ENCODE measurements at places on chromosomes 6 and 20.

DNA sequence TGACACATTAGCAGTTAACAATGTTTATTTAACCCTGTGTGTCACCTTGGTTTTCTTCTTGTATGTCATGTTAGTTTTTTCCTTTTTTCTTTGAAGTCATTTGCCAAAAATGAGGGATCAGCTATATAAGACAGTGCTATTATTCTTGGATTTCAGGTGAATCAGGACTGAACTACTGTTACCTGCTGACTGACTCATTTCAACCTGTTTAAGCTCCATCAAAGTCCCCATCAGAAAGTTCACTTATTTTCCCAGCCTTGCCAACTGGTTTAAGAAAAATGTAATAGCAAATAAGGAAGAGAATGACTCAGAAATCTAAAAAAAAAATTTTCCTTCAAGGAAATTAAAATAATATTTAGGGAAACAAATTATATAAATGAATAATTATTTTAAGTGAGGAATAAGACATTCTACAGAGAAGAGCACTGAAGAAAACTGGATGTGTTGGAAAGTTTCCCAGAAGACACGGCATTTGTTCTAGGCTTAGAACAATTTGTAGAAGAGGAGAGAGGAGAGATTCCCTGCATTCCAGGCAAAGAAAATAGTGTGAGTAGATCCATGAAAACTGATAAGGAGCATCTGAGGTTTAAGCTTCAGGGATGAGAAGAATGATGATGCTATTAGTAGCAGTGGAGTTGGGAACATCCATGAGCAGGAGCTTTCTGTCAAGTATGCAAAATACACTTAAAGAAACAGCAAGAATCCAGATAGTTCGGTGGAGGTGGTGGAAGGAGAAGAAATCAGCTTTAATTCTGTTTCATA, 84.9 kb upstream of the SIM1 start:
- no peak for DNase-seq

DNA sequence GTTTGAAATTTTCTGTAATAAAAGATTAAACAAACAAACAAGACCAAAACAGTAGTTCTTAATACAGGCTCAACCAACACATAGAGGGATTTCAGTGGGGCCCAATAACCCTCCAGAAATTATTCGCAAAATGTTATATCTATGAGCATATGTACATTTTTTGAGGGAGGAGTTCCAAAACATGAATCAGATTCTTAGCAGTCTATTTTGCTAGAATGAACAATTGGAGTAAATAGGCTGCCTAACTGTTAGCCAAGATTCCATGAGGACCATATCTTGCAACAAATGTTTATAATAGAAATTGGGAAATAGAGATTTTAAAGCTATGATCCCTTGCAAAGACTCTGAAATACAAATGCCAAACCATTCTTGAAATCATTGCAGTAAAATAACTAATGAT, 186.3 kb downstream of the AKAP7 start:
- no peak for DNase-seq

GRCh38 chr20:38043512-38044300, 10.2 kb downstream of the RPRD1B start:
- peak; percentile 28 for DNase-seq

GRCh38 chr6:159456349-159456748, 236.7 kb downstream of the SOD2 start:
- DNase-seq = no peak

DNA sequence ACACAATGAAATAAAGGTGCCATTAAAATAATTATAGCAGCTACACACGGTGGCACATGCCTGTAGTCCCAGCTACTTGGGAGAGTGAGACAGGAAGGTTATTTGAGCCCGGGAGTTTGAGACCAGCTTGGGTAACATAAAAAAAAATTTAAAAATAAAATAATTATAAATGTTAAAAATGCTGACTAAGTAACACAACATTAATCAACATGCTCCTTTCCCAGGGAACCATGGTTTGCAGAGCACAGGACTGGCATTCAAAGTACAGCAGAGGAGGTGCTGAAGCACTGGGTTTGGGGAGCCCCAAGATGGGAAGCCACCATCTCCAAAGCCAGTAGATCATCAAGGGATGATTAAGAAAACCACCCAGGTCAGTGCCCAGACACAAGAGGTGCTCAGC, 51.9 kb downstream of the NFATC2 start:
- DNase-seq = no peak

DNA sequence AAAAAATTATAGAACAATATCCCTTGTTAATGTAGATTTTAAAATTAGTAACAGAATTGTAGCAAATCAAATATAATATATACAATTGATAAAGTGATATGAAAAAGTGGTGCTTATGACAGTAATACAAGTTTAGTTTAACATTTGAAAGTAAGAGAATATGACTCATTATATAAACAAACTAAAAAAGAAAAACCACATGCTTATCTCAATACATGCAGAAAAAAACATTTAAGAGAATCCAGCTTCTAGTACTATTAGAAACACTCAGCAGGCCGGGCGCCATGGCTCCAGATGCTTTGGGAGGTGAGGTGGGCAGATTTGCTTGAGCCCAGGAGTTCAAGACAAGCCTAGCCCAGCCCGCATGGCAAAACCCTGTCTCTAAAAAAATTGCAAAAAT, 60.7 kb upstream of the LAMA2 start:
- no peak for DNase-seq

DNA sequence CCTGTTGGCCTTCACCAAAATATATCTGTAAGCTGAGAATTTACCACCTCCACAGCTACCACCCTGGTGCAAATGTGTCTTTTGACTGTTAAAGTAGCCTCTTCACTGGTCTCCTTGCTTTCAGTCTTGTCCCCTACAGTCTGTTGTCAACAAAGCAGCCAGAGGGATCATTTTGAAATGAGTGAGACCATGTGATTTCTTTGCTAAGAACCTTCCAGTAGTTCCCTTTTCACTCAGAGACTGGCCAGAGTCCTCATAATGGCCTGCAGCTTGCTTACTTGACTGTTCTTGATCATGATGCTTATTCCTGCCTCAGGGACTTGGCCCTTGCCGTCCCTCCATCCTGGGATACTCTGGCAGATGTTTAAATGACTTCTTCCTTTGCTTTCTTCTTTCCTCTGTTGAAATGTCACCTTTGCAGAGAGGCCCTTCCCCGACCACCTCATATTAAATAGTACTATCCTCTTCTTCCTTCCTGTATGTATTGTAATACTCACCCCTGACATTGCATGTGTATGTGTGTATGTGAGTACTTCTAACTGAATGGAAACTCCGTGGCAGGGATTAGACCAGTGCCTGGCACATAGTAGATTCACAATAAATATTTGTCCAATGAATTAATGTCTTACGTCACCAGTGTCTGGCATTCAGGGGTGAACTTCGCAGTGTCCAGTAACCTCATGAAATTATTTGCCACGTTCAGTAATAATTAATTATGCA, 5.0 kb downstream of the MANBAL start:
- DNase-seq = no peak

GRCh38 chr6:90388395-90388794, 91.8 kb upstream of the BACH2 start:
- DNase-seq = peak; percentile 54

- no peak for DNase-seq
Measured at GRCh38 chr6:169812257-169812644, 60.8 kb downstream of the ERMARD start.

GRCh38 chr6:44531442-44532015, 144.0 kb downstream of the CDC5L start:
- no peak for DNase-seq

GRCh38 chr6:148934961-148935360, 188.1 kb downstream of the UST start:
- no peak for DNase-seq

DNA sequence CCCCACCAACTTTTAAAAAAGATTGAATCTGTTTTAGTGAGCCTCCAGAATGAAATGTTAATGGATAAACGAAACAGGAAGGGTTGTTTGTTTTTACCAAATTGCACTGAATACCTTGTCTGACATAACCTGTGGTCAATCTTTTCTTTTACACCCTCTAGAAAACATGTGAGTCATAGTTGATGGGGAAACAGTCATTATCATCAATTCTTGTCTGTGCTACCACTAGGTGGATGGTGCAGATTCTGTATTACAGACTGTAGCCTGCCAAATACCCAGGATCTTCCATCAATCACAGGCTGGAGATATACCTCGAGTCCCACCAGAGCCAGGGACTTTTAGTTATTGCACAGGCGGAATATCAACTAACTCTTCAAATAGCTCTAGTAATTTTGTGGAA, 29.5 kb upstream of the PKIB start:
- DNase-seq = no peak

DNA sequence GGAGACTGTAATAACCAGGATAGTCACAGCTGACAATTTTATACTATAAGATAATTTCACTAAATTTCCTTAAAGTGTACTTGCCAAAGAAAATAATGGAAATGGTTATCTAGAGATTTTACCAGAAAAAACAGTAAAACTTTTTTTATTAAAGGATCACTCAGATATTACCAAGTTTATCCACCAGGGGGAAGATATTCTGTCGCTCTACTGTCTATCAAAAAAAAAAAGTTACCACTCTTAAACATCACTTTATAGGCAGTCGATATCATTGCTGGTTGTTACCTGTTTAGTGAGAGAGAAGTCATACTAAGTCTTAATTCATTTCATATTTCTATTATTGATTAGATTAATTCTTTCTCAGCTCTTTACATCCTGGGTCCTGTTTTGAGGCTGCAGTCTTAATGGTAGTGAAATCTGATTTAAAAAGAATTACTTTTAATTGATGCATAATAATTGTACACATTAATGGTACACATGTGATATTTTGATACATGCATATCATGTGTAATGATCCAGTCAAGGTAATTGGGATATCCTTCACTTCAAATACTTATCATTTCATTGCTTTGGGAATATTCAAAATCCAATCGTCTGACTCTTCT, 18.9 kb downstream of the L3MBTL3 start:
- DNase-seq = no peak

DNA sequence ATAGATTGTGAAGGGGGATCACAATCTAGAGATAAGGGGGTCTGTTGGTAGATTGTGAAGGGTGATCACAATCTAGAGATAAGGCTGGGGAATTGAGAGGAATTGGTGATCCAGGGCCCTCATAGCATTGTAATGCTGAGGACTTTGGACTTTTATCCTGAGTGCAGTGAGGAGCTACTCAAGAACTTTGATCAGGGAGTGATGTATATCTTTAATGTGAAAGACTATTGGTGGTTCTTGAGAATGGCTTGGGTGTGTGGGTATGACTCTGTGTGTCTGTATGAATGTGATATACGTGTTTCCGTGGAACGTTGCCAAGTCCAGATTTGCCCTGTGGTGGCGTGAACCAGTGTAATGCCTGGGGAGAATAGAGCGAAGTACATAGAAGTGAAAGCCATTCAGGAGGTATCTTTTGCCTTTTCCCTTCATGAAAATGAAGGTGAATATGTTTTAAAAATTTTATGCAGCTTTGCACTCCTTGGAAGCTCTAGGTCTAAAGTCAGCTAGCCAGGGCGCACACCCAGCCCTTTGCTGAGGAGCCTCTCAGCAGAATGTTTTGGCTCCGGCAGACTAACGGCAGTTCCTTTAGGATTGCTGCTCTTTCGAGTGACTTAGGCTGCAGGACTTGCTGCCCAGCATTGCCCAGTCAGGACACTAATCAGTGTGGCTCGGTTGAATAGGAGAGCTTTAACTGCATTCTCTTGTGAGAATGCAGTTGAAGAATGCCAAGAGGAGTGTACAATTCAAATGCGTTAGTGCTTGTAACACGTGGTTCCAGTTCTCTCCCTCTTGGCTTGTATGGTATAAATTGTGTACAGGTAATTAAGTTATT, 3.5 kb downstream of the ZFAND3 start:
- DNase-seq = peak; percentile 37

GRCh38 chr20:52309181-52309580, 117.6 kb upstream of the ZFP64 start:
- DNase-seq = no peak

DNA sequence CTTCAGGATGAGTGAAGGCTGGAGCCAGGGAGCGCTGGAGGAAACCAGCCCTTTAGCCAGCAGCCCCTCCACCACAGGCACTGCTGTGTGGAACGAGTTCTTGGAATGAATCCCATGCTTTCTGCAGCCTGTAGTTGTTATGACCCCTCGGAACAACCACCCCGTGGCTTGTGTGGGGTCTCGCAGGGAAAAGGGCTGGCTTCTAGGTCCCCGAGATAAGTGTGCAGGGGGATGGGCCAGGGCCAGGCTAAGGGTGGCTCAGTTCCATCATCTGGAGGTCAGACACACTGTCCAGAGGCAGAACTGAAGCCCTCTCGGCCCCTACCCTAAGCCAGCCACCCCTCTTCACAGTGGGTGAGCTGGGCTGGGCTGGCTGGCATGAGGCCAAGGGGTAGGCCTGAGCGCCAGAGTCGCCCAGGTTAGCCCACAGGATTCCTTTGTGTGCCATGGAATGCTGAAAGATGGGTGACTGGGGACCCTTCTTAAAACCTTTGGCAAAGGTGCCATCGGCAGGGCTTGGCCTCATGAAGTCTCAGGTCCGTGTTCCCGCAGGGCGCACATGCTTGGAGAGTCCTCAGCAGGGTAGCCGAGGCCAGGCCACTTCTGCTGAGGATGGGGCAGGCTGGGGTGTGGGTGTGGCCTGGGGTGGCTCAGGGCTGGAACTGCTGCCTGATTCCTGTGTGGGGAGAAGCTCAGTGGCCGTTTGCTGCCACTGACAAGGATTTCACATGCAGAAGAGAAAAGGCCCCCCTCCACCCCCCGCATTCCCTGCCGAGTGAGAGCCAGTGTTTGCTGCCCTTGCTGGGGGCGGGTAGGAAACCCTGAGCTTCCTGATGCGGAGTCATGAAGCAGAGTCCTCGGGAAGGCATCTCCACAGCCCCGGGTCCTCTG, 24.6 kb downstream of the SPATA2 start:
- no peak for DNase-seq

DNA sequence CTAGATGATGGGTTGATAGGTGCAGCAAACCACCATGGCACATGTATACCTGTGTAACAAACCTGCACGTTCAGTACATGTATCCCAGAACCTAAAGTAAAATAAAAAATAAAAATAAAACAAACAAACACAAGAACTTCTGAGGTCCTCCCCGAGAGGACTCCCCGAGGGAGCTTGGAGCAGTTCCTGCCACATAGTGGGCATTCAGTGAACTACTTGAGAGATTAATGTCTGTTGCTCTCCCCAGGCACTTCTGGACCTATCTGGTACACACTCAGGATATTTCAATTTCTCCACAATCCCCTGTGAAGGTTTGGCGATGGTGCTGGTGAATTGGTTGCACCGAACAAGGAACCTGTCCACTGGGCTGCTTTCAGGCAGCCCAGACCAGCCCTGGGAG, 311.2 kb downstream of the ESR1 start:
- DNase-seq = no peak

DNA sequence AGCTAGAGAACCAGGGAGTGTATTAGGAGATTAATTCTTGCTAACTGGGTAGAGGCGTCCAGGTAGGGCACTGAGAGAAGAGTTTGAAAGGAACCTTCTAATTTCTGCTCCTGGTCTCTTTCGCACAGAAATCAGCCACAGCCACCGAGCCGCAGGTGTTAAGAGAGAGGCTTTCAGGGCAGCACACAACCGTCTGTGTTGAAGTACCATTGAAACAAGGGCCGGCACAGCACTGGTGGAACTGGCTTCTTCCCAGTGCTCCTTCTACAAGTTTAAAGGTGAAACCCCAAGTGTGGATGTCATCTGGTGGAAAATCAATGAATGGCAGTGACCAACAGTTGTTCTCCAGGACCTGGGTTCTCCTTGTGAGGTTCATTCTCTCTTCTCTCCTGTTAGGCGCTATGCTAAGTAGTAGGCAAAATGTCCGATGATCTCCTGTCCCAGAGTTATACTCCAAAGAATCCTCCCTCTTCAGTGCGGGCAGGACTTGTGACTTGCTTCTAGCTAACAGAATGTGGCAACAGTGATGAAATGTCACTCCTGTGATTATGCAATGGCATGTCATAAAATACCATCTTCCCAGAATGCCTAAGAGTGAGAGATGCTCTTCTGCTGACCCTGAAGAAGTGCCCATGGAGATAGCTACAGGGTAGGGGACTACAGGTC, 15.0 kb upstream of the RIN2 start:
- DNase-seq = no peak
